Fibroblast of upper back skin (primary cell): ENCODE measurements at places on chromosomes 2 and 18.

GRCh38 chr2:219297766-219298456 is 11.3 kb downstream of the PTPRN start:
- no peak for DNase-seq

GRCh38 chr18:58529714-58530354 is 99.1 kb downstream of the ALPK2 start:
- DNase-seq, result peak; percentile 73

- peak; percentile 57 for DNase-seq
Measured at GRCh38 chr2:177254433-177255226, 9.9 kb downstream of the NFE2L2 start.

DNA sequence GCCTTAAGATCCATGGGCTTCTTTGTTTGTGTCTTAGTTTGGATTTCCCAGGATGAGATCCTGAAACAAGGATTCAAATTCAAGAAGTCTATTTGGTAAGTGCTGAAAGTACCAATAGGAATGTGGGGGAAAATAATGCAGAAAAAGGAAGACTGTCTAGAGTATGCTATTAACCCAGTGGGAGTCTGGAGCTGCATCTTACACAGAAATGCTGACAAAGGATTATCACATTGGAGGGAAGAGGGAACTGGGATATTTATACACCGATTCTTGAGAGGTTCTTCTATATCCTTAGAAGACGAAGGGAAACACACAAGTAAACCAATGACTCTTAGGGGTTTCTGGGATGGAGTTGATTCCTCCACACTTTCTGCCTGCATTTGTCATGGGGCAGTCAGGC is 294.8 kb upstream of the FIGN start:
- DNase-seq, result no peak

- DNase-seq, result peak; percentile 77
Measured at GRCh38 chr18:57210107-57210715, 63.3 kb downstream of the BOD1L2 start.

GRCh38 chr2:189124175-189124574 is 55.4 kb downstream of the COL5A2 start:
- peak; percentile 33 for DNase-seq

DNA sequence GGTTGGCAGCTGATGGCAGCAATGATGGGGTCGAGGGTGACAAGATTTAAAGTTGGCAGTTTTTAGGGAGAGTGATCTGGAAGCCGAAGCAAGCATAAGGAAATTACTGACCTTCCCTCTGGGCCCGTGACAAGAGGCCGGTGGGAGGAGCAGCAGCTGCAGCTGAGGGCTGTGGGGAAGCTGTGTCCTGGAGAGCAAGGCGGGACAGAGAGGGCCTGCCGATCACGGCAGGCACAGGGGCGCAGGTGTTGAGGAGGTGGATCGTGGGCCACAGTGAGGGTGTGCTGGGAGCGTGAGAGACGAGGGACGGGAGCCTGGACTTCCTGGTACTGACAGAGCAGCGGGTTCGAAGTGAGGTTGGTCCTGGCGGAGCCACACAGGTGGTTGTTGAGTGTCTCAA is 31.0 kb downstream of the TRAF3IP1 start:
- DNase-seq, result no peak

DNA sequence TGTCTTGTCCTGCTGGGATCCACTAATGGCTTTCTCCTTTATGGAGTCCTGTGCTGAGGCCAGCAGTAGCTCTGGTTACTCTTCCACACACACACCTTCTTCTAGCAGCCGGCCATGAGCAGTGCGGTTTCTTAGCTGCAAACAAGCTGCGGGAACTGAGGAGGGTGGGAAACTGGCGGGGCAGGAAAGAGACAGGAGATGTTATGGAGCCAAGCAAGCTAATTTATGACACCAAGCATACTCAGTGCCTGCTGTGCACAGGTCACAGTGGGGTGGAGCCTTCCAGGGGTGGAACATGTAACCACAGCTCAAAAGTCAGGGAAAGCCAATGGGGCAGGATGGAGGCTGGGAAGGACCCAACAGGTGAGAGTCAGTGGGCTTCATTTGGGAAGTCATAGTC is 180.8 kb downstream of the FAM210A start:
- no peak for DNase-seq

- no peak for DNase-seq
Measured at GRCh38 chr18:38330573-38330972, 765.0 kb upstream of the CELF4 start.

DNA sequence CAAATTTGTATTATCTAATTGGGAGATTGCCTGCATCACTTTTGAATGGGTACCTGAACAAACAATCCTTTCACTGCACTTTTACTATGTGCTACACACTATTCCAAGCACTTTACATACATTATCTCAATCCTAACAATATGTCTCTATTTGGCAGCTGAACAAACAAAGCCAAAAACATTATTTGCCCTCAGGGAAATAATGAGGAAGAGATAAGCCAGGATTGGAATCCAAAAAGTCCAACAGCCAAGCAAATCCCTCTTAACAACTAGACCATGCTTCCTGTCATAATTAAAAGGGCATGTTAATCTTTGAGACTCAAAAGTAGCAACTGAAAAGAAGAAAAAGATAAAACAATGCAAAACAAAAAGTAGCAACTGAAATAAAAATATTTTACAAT is 32.1 kb downstream of the RPRD1A start:
- peak; percentile 23 for DNase-seq

- peak; percentile 17 for DNase-seq
Measured at GRCh38 chr2:186780701-186781316, 68.2 kb downstream of the ZSWIM2 start.

GRCh38 chr18:33010149-33010548 is 237.3 kb upstream of the KLHL14 start:
- peak; percentile 54 for DNase-seq
